T-cell (primary cell): ENCODE measurements at places on chromosomes 4 and X. TPM values are rescaled to one million over a fixed set of nuclear protein-coding genes. Genes with fewer than 3 reads are reported as not detected.

DNA sequence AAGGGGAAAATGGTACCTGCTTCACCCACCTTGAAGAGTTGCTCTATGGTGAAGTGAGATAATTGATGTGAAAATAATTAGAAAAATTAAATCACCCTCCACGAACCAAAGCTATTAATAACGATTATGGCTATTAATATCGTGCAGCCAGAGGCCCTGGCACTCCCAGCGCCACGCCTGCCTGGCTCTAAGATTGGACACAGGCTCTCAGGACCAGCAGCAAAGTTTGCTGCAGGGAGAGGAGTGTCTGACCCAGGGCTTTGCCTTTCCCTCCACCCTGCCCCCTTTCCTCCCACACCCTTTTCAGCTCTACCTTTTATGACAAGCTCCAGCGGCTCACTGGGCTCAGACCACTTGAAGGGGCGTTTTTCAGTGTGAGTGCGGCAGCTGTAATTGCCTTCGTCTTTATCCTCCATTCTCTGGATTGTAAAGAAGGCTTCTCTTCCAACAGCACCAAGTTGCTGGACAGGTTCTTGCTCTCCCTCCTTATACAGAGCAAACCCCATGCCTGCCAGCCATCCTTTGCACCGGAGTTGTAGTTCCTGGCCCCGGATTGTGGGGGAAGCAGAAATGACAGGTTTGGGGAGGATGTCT, 11.5 kb downstream of the IGSF1 start:
- DNase-seq = no peak

GRCh38 chr4:104616401-104616820, 121.7 kb upstream of the CXXC4 start:
- DNase-seq = no peak

GRCh38 chrX:154991039-154991438, 31.5 kb downstream of the F8 start:
- DNase-seq = no peak

DNA sequence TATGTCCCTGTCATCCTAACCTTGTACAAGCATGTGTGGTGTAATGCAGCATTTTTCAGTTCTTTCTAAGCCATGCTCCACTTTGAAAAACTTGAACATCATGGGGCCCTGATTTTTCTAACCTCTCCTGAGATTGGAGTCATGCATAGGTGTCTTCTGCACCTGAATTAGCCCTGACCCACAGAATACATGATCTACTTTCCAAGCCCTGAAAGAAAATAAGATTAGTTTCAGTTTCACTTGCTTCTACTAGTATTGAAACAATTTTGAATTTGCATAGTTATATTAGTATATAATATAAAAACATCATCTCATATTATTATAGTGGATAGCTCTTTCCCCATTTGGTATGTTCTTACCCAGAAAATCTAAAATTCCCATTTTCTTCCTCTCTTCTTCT, 178.2 kb downstream of the HS3ST1 start:
- DNase-seq = no peak

GRCh38 chr4:142778900-142779299, 67.2 kb downstream of the INPP4B start:
- no peak for DNase-seq

- DNase-seq = no peak
Observed at GRCh38 chr4:140976768-140977167, 156.5 kb downstream of the RNF150 start.

GRCh38 chrX:13598877-13599276, 29.5 kb downstream of the EGFL6 start:
- DNase-seq = no peak

GRCh38 chrX:31036895-31037294, 34.9 kb downstream of the FTHL17 start:
- DNase-seq = no peak

DNA sequence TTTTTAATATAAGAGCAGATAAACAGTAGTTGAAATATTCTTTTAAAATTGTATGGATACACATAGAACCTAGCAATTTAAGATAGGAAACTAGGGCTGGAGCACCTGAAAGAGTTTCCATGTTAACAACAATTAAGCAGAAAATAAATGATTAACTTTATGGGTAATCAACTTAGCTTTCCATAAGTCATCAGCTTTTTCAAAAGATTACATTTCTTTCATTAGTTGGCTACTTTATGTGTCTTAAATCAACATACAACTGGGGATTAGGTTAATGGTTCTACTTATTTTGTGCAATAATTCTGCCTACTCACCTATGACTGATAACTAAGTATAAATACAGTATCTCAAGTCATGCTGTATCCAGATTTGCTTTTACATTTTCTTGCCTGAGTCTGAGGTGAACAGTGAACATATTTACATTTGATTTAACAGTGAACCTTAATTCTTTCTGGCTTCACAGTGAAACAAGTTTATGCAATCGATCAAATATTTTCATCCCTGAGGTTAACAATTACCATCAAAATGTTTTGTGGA, at the start of gene ANXA10:
TSS of gene ANXA10 (plus strand) at position 362 of the 537 bp plus-strand sequence. CDS start at position 526, 164 bp downstream.
- DNase-seq = no peak

DNA sequence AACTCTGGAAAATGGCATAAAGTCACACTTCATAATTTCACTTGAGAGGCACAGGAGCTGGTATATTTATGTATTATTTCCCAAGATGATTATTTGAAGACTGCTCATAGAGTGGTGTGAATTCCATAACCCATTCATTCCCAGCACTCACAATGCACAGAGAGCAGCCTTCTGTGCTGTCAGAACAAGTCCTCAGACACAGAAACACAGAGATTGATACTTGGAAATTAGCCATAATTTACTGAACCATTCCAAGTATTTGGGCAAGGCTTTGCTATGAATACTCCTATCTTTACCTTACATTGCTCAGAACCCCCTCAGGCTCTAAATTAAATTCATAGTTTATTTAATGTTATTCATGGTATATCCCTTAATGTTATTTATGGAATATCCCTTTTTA, 53.6 kb downstream of the PABPC4L start:
- no peak for DNase-seq

- DNase-seq = no peak
Observed at GRCh38 chrX:41526925-41527324, 79.8 kb downstream of the NYX start.

GRCh38 chr4:164906368-164906767, 29.4 kb downstream of the APELA start:
- DNase-seq = no peak

GRCh38 chr4:142465526-142465925, 380.6 kb downstream of the INPP4B start:
- no peak for DNase-seq

- DNase-seq = no peak
Observed at GRCh38 chr4:147769386-147769785, 37.5 kb downstream of the ARHGAP10 start.

GRCh38 chr4:110982486-110982885, 359.6 kb upstream of the PITX2 start:
- DNase-seq = no peak

DNA sequence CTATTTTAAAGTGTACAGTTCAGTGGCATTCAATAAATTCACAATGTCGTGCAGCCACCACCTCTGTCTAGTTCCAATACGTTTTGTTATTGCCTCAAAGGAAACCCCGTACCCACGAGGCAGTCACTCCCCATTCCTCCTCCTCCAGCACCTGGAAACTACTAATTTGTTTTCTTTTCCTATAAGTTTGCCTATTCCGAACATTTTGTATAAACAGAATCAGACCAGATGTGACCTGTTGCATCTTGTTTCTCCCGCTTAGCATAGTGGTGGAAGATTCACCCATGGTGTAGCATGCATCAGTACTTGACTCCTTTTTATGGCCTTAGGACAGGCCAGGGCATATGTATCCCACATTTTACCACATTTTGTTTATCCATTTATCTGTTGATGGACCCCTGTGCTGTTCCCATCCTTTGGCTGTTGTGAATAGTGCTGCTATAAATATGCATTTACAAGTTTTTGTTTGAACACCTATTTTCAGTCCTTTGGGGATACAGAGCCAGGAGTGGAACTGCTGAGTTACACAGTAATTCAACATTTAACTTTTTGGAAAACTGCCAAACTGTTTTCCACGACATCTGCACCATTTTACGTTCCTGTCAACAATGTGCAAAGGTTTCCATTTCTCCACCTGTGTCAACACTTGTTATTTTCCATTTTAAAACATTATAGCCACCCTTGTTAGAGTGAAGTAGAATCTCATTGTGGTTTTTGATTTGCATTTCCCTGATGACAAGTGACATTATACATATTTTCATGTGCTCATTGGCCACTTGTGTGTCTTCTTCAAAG, 57.8 kb upstream of the STX18 start:
- no peak for DNase-seq

DNA sequence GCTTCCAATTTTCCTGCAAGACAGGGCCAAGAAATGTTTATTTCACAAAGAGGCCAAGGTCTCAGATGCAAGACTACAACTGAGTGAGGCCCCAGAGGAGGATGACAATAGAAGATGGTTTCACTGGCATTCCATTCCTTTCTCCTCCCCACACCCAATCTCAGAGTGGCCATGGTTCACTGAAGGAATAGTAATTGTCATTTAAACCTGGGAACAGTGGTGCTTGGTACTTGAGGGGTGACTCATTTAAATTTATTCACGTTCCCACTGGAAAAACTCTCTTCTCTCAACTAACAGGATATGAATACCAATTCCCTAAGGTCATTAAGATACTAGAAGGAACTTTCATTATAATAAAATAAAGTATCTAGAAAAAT, 35.3 kb upstream of the CXCL8 start:
- DNase-seq = no peak

DNA sequence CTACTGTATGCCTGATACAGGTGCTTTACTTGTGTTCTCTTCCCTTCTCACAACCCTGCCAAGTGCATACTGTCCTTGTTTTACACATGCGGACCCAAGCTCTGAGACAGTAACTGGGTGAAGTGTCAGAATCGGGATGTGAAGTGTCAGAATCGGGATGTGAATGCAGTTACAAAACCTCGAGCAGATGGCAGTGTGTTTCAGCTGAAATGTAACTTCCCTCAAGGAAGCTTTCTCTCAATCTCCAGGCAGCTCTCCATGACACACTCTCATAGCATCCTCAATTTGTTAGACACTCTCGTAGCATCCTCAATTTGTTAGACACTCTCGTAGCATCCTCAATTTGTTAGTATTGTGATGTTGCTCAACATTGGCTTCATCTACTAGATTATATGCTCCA, 1.1 kb upstream of the HPSE start:
- DNase-seq = no peak

DNA sequence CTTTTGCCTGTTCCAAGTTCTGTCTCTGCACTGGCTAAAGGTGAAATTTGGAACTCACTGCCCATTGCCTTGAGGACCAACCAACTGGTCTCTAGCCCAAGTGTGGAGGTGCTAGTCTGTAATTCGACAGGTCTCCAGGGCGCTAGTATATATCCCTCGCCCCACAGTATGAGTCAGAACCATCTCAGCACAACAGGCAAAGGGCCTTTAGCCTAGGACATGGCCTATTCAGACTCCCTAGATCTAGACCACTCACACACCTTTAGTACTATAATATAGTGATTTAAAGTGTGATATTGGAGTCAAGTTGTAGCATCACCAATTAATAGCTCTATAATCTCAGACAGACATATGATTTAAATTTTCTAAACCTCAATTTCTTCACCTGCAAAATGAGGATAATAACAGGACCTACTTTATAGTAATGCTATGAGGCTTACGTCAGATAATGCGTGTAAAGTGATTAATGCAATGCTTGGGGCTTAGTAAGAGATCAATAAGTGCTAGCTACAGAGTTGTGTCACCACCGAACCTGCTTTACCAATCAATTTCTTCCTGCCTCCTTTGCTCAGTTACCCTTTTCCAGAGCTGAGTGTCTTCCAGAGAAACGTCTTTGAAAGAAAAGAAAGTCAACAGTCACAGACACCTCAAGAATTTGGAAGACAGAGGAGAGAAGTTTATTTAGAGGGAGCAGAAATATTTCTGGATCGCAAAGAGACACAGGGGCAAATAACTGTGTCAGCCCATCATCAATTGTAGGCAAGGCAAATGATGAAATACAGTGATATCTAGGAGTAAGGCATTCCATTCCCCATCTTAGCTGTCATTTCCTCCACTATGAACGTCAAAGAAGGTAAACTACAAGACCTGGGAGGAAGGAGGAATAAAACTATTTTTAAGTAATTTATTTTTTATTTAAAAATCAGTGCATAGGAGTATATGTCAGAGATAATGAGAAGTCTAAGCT, 2.3 kb downstream of the NOX1 start:
- no peak for DNase-seq

- peak; percentile 43 for DNase-seq
Observed at GRCh38 chr4:152063621-152064240, 302.9 kb upstream of the GATB start.

DNA sequence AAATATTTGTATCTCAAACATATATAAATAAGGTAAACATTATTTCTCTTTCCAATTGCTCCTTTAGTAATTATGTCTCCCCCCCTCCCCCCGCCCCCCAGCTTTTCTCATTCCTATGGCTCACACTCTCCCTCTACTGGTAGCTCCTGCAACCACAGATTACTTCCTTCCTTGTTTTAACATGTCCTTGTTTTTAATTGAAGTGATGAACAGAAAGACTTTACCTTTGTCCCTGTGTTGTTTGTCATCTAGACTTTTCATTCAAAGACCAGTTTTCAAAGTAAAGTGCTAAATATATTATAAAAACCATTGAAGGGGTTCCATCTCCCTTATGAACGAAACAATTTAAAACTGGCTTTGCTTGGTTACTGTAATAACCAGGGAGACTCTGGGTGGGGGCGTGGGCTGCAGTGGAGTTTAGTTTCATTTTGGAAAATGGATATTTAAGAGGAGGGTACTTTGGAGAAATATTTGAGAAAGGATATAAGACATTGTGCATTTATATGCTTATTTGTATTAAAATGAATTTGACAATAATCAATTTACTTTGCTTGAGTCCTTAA, 352.9 kb downstream of the RAPGEF2 start:
- no peak for DNase-seq

- no peak for DNase-seq
Observed at GRCh38 chrX:119541188-119541587, 24.0 kb downstream of the STEEP1 start.

GRCh38 chrX:27575565-27575964, 14.6 kb upstream of the DCAF8L2 start:
- DNase-seq = no peak

GRCh38 chrX:3161681-3162080, 120.4 kb downstream of the ARSF start:
- no peak for DNase-seq

DNA sequence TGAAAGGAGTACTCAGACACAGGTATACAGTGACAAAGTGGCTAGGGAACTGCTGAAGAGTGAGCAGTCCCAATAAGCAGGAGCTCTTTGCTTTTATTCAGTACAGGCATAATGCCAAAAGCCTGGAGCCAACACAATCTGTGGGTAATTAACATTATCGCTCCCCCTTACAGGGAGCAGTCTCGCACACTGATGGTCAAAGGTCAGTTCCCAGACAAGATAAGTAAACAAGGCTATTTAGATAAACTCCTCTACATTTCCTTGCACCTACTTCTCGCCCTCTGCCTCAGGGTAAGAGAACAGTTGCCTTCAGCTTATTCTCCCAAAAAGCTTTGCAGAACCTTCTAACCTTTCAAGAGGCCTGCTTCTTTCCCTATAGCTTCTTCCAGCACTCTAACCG, 73.9 kb upstream of the TAF9B start:
- DNase-seq = no peak

MYOZ2 gene
- total RNA-seq = not detected

METAP1 gene
- total RNA-seq = 39.2 TPM

SLC25A53 gene
- total RNA-seq = 13.3 TPM

CYSLTR1 gene
- 17.9 TPM for total RNA-seq

P2RY10 gene
- total RNA-seq = 71.9 TPM

EGF gene
- not detected for total RNA-seq

GAB1 gene
- 1.2 TPM for total RNA-seq

PLK4 gene
- total RNA-seq = 5.6 TPM
